ENCODE measurements at places on chromosomes 16 and 17. TPM values are rescaled to one million over a fixed set of nuclear protein-coding genes. Genes with fewer than 3 reads are reported as not detected.

- no peak for DNase-seq
Measured at GRCh38 chr17:48725004-48725287, 2.0 kb downstream of the PRAC2 start.

DNA sequence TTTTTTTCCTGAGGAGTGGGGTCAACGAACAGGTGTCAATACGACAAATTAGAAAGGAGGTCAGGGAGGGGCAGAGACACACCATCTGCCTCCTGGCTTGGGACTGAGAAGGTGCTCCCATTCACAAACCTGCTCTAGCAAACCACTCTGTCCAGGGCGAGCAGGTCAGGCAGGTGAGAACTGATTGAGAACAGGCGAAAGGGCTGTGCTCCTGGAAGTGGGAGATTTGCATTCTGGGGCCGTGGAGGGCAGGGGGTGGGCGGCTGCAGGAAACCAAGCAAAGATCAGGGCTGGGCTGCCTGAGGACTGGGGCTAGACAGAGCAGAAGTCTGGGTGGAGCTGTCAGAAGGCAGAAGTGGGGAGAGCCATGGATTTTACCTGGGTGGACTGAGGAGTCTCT, 98.9 kb upstream of the NLRP1 start:
- no peak for DNase-seq

- no peak for DNase-seq
Measured at GRCh38 chr16:84143784-84144199, 1.2 kb downstream of the HSDL1 start.

DNA sequence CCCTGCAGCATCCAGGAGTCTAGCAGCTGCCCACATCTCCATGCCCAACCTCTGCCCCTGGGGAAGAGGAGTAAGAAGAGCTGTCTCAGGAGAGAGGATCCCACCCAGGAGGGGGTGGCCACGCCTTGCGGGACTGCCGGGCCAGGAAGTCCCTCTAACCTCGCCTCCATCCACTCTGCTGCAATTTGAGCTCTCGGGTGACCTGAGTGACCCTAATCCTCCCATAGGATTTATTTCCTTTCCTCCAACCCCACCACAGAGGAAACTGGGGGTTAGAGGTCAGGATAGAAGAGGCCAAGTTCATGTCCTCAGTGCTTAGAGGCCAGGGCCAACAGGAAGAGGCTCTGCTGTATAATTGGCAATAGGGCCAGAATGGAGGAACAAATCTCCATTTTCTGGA, 22.6 kb upstream of the NGFR start:
- no peak for DNase-seq

NEUROD2 gene
- not detected for total RNA-seq

EME1 gene
- 2.7 TPM for total RNA-seq

KRT23 gene
- total RNA-seq: not detected

HNF1B gene
- 0.99 TPM for total RNA-seq

DNA sequence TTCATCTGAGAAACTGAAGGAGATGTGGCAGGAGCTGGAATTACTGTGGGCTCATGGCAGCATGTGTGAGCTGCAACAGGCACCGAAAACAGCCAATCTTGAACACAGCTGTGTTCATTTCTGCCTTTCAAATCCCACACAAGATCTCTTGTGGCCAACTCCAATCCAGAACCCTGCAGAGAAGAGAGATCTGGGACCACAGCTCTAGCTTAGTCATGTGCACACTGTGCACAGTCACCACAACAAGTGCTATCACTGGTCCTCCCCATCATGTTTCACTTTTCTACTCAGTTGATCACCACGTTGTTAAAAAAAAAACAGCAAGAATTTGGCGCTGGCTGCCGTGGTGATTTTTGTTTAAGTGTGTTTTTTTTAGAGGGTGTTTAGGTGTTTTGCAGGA, 254.5 kb upstream of the ELAC2 start:
- DNase-seq: no peak

GRCh38 chr17:57834146-57834741, 15.6 kb downstream of the MRPS23 start:
- DNase-seq: no peak

DNA sequence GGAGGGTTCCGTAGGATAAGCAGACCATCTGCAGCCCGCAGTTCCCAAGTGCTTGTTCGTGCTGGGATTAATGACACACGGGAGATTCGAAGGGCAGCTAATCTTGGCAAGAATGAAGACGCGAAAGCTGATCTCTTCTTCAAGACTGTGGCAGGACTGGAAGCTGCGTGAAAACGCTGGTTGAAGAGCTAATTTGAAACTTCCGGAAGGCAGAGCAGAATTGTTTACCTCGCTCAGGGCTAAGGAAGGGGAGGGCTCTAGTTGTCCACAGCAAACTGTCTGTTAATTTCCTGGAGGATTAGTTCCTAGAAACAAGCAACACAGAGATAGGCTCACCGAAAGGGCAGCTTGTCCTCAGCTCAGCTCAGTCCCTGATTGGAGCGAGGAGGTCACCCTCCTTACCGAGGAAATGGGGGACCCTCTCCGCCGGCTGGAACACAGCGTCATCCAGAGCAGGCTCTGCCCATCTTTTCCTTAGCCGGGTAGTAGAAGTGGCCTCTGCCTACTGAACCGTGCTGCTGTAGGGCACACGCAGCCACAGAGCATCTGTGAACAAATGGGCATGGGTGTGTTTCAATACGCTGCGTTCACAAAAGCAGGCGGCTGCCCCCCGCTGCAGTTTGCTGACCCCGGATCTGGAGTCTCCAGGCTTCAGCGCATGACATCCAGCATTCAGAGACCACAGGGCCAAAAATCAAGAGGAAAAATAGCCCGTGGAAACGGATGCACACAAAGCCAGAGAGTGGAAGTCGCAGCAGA, 16.7 kb upstream of the BAIAP2 start:
- no peak for DNase-seq

- no peak for DNase-seq
Measured at GRCh38 chr17:57373756-57374155, 117.4 kb downstream of the MSI2 start.

DNA sequence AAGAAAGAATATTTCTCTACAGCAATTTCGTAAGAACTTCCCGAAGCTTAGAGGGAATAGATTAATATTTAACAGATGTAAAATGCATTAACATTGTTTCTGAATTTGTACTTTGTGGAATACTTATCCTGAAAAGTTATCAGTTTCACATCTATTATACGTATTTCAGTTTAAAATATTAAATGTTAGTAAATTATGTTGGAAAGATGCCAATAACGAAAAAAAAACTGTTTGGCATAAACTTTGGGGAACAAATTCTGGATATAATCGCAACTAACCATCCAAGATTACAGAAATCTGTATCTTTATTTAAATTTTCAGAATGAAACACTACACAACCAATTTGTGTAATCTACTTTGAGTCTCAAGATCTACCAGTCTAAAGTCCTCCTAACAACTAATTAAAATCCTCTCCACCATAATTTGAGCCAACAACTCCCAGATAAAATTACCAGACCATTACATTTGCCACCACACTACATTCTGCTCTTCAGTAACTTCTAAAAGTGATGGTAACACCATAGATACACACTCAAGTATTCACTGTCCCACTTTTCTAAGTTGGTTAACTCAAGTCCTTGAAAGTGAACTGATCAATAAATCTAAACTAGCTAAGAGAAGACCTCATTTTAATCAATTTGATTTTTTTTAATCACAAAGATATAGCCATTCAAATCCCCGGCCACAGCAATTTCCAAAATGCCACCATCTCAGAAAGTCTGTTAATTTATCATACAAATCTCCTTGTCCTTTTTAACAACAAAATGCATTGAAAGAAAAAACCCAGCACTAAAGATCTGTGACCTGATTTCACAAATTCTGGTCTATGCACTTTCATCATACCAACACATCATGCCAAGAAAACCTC, 2.0 kb downstream of the SIAH1 start:
- no peak for DNase-seq

Measured in glomerular endothelial cell (primary cell).